NCI-H1417 treated with DMSO at 0.1 percent for 48 hours (cell line): ENCODE measurements at places on chromosomes 6 and 20.

DNA sequence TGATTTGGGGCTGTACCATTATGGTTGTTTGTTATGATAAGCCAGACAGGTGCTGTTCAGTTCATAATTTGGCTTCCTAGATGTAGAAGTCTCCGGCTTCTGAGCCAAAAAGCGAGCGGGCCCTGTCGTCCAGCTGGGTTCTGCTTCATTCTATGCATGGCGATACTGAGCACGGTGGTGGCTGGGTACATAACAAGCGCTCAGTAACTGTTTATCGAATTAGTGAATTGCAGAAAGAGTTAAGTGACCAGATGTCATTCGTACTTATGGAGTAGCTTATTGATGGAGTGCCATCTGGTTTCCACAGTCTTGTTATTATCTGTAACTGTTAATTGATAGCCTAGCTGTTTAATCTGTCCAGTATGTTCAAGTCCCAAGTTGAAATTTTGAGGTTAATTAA is 85.0 kb downstream of the DTD1 start:
- no peak for DNase-seq

- no peak for DNase-seq
Observed at GRCh38 chr6:34855463-34855862, 32.4 kb downstream of the TAF11 start.

GRCh38 chr6:157732416-157733161 is 90.5 kb upstream of the SNX9 start:
- DNase-seq, result no peak

DNA sequence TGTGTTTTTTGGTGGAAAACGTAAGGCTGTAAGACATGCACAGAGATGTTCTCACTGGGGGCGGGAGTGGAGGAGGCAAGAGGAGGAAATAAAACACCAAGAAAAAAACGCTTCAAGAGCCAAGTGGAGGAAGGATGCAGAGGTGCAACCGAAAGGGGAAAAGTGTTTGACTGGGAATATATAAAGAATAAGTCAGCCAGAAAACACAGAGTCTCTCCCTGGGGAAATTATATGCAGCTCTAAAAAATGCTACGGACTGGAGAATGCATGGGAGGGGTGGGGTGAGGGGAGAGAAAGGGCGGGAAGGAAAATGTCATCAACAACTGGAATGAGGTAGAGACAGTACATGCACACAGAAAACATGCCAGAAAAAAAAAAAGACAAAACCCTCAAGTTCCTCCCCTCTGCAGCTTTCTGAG is 133.5 kb downstream of the SCML4 start:
- DNase-seq, result no peak

- no peak for DNase-seq
Observed at GRCh38 chr20:4193069-4193452, 177.7 kb upstream of the RNF24 start.

- DNase-seq, result no peak
Observed at GRCh38 chr6:141956046-141956761, 176.5 kb upstream of the GJE1 start.

- no peak for DNase-seq
Observed at GRCh38 chr6:22600059-22600458, 30.7 kb downstream of the HDGFL1 start.

- DNase-seq, result peak; percentile 6
Observed at GRCh38 chr6:57021086-57021720, 25.3 kb upstream of the KIAA1586 start.

DNA sequence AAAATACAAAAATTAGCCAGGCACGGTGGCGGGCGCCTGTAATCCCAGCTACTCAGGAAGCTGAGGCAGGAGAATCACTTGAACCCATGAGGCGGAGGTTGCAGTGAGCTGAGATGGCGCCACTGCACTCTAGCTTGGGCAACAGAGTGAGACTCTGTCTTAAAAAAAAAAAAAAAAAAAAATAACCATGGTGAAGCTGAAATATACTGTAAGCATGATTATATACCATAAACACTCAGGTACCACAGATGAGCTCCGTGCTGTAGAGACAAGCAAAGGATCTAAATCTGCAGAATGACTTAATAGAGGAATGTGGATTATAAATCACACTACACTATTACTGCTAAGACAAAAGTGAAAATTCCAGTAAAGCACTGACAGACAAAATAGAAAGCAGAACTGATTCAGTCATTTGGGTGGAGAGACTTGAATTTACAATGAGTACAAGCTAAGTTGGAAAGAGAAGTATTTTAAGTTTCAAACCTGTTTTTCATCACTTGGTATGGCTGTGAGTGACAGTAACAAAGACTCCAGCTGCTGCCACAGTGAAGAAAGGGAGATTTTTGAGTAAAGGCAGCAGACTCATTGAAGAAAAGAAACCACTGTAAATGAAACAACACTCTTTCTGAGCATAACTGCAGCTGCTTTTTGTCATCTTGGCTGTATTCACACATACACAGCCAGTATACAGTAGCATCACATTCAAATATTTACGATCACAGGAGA is 322.1 kb downstream of the RNGTT start:
- no peak for DNase-seq

- DNase-seq, result no peak
Observed at GRCh38 chr6:73157870-73158269, 67.4 kb downstream of the KHDC1L start.

DNA sequence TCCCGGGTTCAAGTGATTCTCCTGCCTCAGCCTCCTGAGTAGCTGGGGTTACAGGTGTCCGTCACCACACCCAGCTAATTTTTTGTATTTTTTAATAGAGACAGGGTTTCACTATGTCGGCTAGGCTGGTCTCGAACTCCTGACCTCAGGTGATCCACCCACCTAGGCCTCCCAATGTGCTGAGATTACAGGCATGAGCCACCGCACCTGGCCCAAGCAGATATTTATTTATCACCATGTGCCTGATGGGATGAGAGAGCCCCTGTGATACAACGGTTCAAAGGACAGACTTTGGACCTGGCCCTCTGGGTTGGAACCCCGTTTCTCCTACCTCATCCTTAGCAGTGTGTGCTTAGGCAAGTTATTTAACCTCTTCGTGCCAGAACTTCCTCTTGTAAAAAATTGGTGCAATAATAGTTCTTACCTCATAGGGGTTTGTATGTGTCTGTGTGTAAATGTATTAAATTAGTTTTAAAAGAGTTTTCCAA is 19.2 kb upstream of the STK38 start:
- DNase-seq, result no peak

DNA sequence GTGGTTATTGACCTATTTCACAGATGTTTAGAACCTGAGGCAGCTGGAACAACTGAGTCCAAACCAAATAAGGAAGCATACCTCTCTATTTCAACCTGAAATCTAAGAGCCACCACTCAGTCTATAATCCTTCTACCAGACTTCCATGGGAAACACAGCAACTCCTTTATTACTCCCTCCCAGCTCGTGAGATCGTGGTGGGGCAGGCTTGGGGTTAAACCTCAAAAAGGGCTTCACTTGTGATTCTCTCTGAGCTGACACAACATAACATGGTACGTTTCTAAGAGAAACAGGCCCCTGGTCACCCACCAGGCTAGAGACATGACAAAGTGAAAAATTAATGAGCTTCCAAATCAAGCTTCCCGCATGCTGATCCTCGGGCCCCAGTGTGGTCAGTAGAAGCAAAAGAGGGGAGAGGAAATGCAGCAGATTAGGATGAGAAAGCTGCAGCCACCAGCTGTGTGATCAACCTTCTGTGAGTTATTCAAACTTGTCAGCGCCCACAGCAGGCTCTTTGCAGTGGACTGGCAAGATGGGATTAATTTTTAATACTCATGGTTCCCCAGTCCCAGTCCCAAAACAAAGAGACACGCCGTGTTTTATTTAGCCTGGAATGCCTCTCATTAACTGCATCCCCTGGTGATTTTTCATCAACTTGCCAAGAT is 9.3 kb downstream of the PKHD1 start:
- no peak for DNase-seq

DNA sequence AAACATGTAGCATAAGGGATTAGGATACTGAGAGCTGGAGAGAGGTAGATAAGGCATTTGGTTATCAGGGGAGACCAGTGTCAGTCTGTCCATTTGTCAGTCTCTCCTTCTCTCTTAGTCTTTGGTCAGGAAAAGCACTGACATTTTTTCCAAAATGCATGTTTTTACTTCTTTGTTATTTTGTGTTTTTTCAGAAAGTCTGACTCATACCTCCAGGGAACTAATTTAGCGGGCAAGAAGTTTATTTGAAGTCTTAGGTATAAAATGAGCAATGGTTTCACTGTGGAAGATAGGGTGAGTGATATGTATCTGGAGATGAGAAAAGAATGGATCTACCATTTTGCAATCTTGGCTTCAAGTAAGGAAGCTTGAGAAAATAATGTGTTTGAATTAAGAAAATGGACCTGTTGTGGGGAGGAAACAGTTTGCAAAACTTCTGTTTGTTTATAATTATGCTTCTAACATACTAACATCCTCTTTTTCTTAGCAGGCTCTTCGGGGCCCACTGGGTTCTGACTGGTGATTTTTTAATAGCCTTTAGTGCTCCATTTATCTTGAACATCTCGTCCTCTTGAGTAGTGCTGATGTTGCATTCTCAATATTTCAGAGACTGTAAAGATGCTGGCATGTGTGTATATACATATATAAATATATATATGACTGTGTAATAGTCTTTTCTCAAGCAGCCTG is 66.9 kb upstream of the FABP7 start:
- DNase-seq, result no peak

DNA sequence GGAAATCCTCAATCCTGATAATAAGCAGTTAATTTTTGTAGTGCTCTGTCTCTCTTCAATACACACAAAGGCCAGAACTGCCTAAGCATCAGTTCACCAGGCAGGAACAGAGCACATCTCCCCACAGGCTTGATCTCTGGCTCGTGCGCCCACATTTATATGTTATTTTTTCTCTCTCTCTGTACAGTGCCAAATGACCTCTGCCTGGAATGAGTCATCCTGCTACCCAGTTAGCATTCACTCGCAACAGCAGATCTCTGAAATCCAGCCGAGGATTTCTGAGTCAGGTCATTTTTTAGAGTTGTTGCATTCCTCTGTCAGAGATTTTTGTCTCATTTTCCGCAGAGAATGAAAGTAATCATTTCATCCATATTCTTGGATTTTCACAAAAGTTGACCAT is 107.1 kb downstream of the COL12A1 start:
- DNase-seq, result no peak

DNA sequence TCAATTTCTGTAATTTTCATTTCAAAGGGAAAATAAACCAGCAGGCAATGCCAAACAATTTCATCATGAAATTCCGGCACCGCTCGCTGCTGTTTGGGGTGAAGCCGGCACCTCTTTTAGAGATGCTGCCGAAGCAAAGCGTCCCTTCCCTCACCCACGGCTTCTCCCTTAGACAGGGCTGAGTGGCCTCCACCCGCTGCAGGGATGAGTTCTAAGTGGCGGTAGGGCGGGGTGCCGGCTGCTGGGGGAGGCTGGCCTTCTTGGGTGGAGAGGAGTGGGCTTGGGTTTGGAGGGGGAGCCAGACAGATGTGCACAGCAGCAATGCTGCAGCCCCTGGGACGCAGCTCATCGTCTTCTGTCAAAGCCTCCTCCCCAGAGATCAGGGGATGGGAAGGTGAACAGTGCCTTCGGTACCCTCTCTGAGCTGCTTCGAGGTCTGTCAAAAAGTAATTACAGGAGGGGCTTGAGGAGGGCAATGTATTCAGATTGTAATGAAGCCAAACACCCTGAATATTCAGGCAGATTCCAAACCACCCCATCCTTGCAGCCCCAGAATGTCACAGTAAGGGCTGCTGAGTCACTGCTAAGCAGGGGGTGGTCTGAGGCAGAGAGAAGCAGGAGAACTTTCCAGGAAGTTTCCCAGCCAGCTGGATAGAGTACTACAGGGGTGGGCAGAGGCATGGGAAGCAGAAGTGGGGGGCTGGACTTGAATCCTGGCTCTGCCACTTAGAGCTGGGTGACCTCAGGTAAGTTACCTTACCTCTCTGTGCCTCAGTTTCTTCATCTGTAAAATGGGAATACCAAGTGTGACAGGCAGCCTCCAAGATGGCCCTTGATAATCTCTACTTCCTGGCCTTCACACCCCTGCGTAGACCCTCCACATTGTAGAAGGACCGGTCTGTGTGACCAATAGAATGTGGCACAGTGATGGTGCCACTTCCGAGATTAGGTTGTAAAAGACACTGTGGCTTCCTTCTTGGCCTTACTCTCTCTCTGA is 96.6 kb downstream of the SULF2 start:
- no peak for DNase-seq

DNA sequence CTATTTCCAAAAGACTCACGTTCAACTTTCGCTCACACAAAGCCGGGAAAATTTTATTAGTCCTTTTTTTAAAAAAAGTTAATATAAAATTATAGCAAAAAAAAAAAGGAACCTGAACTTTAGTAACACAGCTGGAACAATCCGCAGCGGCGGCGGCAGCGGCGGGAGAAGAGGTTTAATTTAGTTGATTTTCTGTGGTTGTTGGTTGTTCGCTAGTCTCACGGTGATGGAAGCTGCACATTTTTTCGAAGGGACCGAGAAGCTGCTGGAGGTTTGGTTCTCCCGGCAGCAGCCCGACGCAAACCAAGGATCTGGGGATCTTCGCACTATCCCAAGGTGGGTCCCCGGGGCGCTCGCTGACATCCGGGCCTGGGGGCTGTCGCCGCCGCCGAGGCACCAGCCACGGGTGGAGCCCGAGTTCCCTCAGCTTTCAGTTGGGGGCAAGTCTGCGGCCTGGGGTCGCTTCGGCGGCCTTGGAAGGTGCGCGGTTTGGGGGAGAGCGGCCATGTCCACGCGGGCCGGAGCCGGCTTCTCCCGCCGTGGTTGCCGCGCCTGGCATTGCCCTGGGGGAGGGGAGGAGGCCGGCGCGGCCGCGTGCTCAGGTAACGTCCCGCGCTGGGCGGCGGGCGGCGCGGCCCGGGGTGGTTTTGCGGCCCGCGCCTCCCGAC is 429 bp downstream of the AMD1 start:
- no peak for DNase-seq

DNA sequence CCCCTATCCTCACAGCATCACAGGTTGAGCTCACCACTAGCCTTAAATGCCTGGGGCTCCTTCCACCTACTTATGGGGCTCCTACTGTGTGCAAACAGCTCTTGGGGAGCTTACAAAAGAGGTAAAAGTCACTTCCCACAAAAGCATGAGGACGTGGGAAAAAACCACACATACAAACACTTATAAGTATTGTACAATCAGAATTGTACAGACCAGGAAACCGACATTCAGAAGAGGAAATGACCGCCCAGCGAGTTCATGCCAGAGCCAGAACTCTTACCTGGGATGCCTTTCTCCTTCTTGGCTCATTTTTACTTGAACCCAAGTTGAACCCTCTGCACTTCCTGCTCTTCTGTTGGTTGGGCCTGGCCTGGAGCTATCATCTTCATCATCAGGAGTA is 6.3 kb upstream of the PPP1R16B start:
- no peak for DNase-seq

- peak; percentile 80 for DNase-seq
Observed at GRCh38 chr20:47265984-47266383, 90.5 kb downstream of the ZMYND8 start.

- no peak for DNase-seq
Observed at GRCh38 chr20:50202677-50203076, 12.0 kb downstream of the CEBPB start.

DNA sequence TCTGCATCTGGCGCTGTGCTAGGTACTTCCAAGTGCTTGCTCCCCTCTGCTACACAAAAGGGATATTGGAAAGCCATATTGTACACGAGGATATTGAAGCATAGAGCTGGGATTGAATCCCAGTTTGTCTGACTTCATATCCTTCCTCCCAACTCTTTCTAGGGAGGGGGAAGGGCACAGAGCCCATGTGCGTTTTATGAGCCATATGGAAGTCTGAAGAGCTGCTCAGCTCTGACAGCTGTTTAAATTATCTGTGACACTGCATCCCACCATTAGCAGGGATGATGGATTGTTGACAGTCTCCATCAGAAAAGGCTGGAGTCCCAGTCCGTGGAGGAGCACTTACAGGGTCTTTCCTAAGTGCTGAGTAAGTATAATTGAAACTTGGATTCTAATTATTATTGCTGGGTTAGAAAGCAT is 18.4 kb downstream of the TIAM2 start:
- no peak for DNase-seq

- DNase-seq, result no peak
Observed at GRCh38 chr6:87341899-87342298, 2.7 kb upstream of the C6orf163 start.
